Stimulated activated CD8-positive, alpha-beta memory T cell treated with anti-CD3 and anti-CD28 coated beads, Interleukin-7, amount 100 ng/mL, for 24 hours (primary cell): ENCODE measurements at places on chromosomes 2 and 18.

GRCh38 chr2:106864051-106864450 is 21.9 kb downstream of the ST6GAL2 start:
- DNase-seq, result no peak

- no peak for DNase-seq
Measured at GRCh38 chr2:124884315-124884714, 859.2 kb downstream of the CNTNAP5 start.

DNA sequence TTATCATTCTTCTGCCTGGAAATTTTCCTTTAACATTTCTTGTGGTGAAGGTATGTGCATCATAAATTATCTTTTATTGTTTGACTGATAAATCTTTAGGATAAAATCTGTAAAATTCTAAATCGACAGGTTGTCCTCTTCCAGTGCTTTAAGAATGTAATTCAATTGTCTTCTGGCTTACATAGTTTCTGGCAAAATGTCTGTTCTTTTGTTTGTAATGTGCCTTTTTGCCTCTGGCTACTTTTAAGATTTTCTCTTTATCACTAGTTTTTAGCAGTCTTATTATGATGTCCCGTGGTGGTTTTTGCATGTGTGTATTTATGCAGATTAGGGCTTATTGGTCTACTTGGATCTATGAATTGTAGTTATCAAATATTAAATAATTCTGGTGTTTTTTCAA is 203.6 kb upstream of the COPS8 start:
- no peak for DNase-seq

GRCh38 chr2:236675051-236675450 is 105.4 kb downstream of the ACKR3 start:
- no peak for DNase-seq

DNA sequence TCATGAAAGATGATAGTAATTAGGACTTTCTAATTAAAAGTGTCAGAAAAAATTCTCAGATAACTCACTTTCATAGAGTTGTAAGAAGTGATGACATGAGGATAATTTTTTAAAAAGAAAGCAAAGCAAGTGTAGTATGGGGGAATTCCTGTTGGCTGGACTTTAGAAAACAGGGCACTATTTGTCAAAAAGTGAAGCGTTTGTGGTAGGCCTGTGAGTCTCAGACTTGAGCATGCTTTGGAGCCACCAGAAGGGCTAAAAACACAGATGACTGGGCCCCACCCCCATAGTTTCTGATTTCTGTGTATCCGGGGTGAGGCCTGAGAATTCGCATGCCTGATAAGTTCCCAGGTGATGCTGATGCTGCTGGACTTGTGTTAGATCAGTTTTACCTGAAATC is 222.6 kb upstream of the LRRTM1 start:
- DNase-seq, result no peak

DNA sequence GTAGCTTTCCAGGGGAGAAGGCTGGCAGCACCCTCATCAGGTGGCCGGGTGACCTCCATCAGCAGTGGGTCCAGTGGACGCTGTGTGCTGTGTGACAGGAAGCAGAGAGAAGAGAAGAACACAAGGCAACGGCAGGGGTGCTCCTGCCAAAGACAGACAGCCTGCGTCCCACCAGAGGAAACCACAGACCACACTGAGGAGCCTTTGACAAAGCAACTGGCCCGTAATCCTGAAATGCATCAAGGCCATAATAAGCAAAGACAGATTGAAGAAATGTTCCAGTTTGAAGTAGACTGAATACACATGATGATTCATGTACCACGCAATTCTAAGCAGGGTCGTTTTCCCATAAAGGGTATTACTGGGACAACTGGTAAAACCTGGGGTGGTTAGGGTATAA is 172.4 kb downstream of the FBXO15 start:
- no peak for DNase-seq

DNA sequence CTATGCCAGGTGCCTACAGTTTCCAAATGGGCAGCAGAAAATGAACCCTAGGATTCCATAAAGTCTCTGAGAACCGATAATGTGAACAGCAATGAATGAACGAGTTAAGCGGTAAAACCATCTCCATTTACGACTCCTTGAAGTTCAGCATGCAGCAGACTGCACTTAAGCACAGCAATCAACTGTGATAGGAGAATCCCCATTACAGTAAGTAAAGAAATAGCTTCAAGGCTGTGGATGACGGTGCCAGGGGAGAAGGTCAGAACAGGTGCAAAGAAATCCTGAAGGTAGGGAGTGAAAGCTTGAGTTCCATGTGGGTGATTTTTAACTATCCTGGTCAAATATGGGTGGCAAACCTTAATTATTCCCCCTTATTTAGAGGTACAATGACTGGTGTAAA is 444.4 kb downstream of the NCKAP5 start:
- DNase-seq, result no peak

GRCh38 chr2:189719571-189719970 is 43.0 kb downstream of the OSGEPL1 start:
- DNase-seq, result no peak

DNA sequence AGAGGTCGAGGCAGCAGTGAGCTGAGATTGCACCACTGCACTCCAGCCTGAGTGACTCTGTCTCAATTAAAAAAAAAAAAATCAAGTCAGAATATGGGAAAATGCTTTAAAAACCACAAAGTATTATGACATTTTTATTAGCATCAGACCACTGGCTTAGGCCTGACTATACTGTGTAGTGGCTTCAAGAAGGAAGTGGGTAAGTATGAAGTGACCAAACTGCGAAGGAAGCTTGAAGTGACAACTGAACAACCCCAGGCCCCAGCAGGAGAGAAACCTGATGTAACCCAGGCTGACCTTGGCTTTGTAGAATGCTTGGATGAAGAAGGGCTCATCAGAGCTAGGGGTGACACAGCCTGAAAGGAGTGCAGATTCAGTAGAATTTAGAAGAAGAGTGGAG is 21.4 kb upstream of the HAAO start:
- DNase-seq, result no peak

GRCh38 chr2:61253136-61253535 is 91.1 kb downstream of the C2orf74 start:
- DNase-seq, result no peak

- no peak for DNase-seq
Measured at GRCh38 chr2:189300916-189301315, 121.4 kb upstream of the COL5A2 start.

DNA sequence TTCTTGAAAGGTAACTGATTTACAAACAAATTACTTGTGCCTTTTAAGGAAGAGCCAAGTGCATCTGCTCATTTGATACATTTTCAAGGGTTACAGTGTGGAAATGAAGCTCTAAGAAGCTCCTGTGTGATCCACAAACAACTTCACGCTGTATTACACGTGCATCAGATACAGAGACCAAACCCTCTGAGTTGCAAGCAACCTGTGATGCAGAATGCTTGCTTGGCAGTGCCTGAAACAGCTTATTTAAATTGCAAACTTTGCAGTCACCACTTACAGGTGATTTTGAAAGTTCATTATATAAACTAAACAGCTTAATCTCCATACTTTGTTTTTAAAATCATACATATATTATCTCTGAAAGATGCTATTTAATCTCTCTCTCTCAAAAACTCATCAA is 50.1 kb downstream of the ZEB2 start:
- DNase-seq, result no peak

DNA sequence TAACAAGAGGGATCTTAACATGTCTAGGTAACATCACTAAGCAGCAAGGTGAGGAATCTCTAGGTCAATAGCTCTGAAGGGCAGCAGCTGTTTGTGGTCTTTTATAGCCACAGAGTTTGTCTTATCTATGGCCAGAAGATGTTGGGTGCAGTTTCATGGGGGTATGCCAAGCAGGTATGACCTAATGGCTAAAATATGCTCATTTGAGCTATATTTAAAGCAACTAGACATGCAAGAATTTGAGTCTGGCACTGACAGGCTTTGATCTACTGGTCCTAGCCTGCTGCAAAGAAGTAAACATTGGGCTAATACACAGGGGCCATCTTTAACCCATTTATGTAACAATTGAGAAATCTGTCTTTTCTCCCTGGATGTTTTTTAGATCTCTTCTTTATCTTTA is 13.9 kb upstream of the UGP2 start:
- no peak for DNase-seq

DNA sequence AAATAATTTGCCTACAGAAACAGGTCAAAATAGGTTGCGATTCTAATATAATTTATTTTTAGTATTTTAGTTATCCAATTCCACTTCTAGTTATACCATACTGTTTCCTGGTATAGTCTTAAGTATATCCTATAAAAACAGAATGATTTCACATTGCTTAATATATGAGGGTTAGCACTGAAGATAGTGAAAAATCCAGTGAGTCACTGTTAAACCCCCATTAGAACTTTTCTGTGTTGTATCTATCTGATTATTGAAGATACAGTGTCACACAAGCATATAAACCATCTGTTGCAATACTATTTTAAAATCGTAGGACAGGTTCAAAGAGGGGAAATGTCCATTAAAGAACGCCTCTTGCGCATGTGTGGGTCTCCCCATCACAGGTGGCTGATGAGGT is 110.0 kb downstream of the FEZ2 start:
- no peak for DNase-seq

DNA sequence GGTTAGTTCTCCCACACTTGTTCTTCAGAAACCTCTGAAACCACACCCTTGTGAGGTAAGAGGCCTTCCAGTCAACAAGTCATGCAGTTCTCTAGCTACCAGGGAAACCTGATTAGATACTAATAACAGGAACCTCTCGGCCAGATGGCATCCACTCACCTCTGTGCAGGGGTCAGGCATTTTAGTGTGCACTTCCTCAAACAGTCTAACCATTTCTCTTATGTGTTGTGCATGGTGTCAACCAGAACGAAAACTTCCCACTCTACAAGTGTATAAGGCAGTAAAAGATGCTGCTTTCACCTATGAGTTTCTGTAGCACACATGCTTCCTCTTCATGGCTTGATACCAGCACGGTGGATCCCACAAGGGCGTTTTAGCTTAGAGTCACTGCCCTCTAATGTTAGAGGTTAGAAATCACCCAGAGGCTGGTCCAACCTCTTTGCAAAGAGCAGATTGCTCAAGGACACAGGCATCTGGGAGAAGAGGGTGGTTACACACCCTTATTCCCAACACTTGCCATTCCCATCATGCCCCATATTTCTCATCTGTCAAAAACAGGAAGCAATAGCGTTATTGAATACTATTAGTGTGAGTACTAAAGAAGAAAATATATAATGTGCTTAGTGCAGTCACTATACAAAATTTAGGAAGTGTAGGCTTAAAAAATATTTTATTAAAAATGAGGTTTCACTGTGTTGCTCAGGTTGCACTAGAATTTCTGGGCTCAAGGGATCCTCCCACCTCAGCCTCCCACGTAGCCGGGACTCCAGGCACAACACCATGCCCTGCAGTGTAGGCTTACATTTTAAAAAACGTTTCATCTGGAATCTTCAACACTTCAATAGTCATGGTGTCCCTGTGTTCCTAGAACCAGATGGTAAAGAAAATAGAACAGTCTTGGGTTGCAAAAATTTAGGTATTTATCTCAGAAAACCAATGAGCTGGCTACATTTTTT is 34.5 kb upstream of the RAB31 start:
- DNase-seq, result no peak

GRCh38 chr2:37866171-37866934 is 58.7 kb upstream of the RMDN2 start:
- no peak for DNase-seq

- DNase-seq, result no peak
Measured at GRCh38 chr18:77168811-77169311, 36.3 kb upstream of the MBP start.

DNA sequence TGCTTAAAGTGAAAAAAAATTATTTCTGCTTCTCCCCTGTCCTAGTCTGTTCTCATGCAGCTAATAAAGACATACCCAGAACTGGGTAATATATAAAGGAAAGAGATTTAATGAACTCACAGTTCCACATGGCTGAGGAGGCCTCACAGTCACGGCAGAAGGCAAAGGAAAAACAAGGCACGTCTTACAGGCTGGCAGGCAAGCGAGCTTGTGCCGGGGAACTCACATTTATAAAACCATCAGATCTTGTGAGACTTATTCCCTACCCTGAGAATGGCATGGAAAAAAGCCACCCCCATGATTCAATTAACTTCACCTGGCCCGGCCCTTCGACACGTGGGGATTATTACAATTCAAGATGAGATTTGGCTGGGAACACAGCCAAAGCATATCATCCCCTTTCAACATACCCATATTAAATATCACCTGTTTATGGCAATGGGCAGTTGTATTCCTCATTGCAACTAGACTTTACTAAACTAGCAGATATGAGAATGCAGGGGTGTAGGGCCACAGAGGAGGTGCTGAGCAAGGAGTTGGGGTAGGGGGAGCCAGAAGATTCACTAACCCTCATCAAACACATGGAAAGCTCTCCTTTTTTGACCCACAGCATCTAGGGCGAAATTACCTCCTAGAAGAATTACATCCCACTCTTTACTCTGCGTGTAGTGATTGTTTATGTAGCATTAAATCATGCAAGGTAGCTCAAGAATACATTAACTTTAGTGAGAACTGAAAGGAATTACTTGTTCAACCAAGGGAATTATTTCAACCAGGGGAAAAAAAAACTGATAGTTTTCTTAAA is 183.3 kb upstream of the DOK6 start:
- DNase-seq, result no peak

DNA sequence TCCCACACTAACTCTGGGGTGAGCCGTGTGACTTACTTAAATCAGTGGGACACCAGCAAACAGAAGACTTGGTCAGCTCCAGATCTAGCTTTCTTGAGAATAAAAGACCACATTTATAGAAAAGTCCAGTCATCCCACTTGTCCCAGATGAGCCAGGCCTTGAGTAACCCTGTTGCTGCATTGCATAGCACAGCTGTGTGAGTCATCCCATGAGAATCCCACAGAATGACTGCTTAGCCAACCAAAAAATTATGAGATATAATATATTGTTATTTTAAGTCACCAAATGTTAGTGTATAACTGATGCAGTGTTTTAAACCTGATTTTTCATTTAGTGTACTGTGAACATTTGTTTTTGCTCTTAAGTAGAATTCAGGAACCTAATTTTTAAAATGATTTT is 94.2 kb upstream of the FSHR start:
- DNase-seq, result no peak

DNA sequence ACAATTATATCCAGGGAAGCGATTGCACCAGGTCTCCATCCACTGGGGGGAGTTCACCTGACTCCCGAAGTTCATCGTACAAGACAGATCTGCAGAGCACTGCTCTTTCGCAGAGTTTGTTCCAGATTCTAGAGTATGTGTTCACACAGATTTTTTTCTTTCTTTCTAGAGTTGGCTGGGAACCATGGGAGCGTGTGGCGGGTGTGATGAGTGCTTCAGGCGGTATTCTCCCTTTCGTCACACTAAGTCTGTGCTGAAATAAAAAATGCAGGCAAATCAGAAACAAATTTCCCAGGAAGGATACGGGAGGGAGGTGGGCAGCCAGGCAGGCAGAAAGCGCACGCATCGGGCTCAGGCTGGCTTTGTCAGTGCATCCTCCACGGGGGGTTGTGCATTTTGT is 129.8 kb upstream of the SOX11 start:
- DNase-seq, result no peak
